Mesendoderm (in vitro differentiated cells): ENCODE measurements at places on chromosomes 1 and 21.

GRCh38 chr1:94823116-94823515, 3.0 kb downstream of the SLC44A3 start:
- no peak overlapping the region for H3K27ac ChIP-seq
- DNase-seq: no peak

GRCh38 chr1:170619241-170620028, 44.5 kb upstream of the PRRX1 start:
- no peak overlapping the region for H3K27ac ChIP-seq
- DNase-seq: no peak
- no peaks in the 10 kb centered on the region for H3K27me3 ChIP-seq
- H3K4me1 ChIP-seq: no peaks in the 10 kb centered on the region
- no peak overlapping the region for H3K4me3 ChIP-seq

DNA sequence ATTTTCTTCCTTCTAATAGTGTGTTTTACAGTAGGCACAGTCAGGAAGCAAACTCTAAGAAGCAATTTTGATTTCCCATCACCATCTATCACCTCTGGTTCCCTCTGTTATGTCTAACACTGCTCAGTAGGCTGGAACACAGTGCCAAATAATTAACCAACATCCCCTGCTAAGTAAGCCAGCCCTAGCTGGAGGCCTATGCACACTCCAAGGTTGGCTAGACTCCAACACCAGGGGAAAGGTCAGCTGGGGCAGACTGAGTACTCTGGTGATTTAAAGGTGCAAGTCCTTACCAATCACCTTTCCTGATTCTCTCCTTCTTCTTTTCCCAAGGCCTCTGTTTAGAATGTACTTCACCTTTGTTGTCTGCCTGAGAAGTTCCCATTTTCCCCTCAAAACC, 46.5 kb upstream of the BEND5 start:
- no peaks in the 10 kb centered on the region for H3K4me1 ChIP-seq
- no peak for DNase-seq
- H3K27me3 ChIP-seq: no peaks in the 10 kb centered on the region
- H3K4me3 ChIP-seq: no peak overlapping the region

- DNase-seq: peak; percentile 71
- H3K27me3 ChIP-seq: no peaks in the 10 kb centered on the region
- peaks cover 20% of the 10 kb centered on the region for H3K4me1 ChIP-seq
- H3K27ac ChIP-seq: peak overlapping the region; percentile 99
- H3K4me3 ChIP-seq: no peak overlapping the region
These were observed 106.7 kb downstream of the SLC45A1 start for GRCh38 chr1:8424539-8425116.

- no peaks in the 10 kb centered on the region for H3K27me3 ChIP-seq
- peaks cover 2% of the 10 kb centered on the region for H3K36me3 ChIP-seq
- DNase-seq: peak; percentile 44
- no peak overlapping the region for H3K27ac ChIP-seq
These were observed 62.1 kb downstream of the SLC66A1 start for GRCh38 chr1:19374083-19374801.

- H3K4me1 ChIP-seq: no peaks in the 10 kb centered on the region
- H3K4me3 ChIP-seq: no peak within 1 kb of the TSS
- no peaks in the 10 kb centered on the region for H3K27me3 ChIP-seq
These were observed at the start of gene TNFRSF14 for GRCh38 chr1:2556277-2556677. Gene TNFRSF14, plus strand, starts transcription at chr1:2556371. Its CDS starts 294 bp downstream, at chr1:2556665.

- no peak overlapping the region for H3K27ac ChIP-seq
- no peaks in the 10 kb centered on the region for H3K4me1 ChIP-seq
- no peak overlapping the region for H3K4me3 ChIP-seq
- no peaks in the 10 kb centered on the region for H3K27me3 ChIP-seq
These were observed 38.5 kb downstream of the MRPL37 start for GRCh38 chr1:54238353-54239034.

DNA sequence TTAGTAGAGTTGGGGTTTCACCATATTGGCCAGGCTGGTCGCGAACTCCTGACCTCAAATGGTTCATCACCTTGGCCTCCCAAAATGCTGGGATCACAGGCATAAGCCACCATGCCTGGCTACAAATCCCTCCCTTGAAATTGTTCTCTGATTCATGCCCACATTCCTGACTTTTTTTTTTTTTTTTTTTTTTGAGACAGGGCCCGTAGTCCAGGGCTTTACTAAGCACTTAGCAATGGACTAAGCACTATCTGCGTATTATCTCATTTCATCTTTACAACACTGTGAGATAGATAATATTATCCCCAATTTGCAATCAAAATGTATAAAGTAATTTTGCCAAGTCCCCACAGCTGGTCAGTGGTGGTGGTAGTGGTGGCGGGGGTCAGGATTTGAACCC, 58.9 kb downstream of the VWA5B1 start:
- H3K4me3 ChIP-seq: no peak overlapping the region
- no peak for DNase-seq
- no peak overlapping the region for H3K27ac ChIP-seq

DNA sequence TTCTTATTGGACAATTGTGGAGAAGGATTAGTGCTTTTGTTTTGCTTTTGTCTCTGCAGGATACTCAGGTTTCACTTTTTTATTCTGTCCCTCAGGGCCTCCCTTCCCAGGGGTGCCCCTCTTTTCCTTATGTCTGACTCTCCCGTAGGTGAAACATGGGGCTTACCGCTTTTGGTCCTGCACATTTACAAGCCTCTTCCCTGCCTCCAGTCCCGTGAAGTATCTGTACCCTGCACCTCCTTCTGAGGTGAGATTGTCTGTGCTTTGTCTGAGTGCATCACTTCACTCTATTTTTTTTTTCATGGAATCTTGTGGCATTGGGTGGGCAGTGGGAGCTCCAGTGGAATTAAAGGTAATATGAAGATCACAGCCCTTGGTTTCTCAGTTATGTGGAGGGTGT, 758.1 kb upstream of the TPTE start:
- DNase-seq: no peak
- H3K4me3 ChIP-seq: no peak overlapping the region
- H3K27ac ChIP-seq: no peak overlapping the region
- no peaks in the 10 kb centered on the region for H3K36me3 ChIP-seq
- H3K4me1 ChIP-seq: no peaks in the 10 kb centered on the region

- no peaks in the 10 kb centered on the region for H3K27me3 ChIP-seq
- no peak for DNase-seq
- no peak overlapping the region for H3K4me3 ChIP-seq
- no peak overlapping the region for H3K27ac ChIP-seq
These were observed 84.3 kb downstream of the PTPN14 start for GRCh38 chr1:214467078-214467585.

- DNase-seq: no peak
- H3K4me1 ChIP-seq: no peaks in the 10 kb centered on the region
- H3K36me3 ChIP-seq: no peaks in the 10 kb centered on the region
- H3K27me3 ChIP-seq: no peaks in the 10 kb centered on the region
These were observed 404.0 kb downstream of the PRDM2 start for GRCh38 chr1:14103878-14104430.

DNA sequence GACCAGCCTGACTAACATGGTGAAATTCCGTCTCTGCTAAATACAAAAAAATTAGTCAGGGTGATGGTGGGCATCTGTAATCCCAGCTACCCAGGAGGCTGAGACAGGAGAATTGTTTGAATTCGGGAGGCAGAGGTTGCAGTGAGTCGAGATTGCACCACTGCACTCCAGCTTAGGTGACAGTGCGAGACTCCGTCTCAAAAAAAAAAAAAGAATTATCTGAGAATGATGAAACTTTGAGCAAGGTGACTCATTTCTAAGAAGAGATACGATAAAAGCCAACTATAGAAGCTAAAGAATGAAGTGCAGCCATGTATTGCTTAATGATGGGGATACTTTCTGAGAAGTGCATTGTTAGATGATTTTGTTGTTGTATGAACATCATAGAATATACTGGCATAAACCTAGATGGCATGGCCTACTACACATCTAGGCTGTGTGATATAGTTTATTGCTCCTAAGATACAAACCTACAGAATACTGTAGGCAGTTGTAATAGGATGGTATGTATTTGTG, 64.7 kb downstream of the SNRPE start:
- no peak overlapping the region for H3K27ac ChIP-seq
- no peaks in the 10 kb centered on the region for H3K4me1 ChIP-seq
- no peak for DNase-seq
- H3K36me3 ChIP-seq: no peaks in the 10 kb centered on the region
